ENCODE measurements at places on chromosomes 13 and 19. TPM values are rescaled to one million over a fixed set of nuclear protein-coding genes. Genes with fewer than 3 reads are reported as not detected.

Gene ZNF823
- 3.5 TPM for total RNA-seq

Gene DDA1
- 27.5 TPM for total RNA-seq

Gene LGALS7
- not detected for total RNA-seq

Gene PTGIR
- total RNA-seq = 14.8 TPM

DNA sequence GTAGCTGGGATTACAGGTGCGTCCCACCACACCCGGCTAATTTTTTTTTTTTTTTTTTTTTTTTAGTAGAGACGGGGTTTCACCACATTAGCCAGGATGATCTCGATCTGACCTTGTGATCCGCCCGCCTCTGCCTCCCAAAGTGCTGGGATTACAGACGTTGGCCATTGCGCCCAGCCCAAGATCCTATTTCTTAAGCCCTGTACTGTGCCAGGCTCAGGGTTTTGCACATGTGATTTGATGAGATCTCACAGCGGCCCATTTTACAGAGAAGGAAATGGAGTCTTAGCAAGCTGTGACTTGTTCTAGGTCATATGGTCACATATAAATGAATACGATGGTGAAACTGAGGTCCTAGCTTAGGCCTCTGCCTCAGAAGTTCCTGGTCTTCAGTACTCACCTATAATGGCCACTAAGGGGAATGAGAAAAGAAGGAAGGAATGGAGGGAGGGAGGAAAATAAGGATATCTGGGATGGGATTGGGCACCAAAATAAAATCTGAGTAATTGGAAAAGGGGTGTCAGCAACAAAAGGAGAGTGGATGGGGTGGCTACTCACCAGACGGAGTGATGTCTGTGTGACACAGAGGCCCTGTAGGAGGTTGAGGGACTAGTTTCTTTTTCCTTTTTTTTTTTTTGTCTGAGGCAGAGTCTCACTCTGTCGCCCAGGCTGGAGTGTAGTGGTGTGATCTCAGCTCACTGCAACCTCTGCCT, 1.3 kb downstream of the OSCAR start:
- no peak for DNase-seq

DNA sequence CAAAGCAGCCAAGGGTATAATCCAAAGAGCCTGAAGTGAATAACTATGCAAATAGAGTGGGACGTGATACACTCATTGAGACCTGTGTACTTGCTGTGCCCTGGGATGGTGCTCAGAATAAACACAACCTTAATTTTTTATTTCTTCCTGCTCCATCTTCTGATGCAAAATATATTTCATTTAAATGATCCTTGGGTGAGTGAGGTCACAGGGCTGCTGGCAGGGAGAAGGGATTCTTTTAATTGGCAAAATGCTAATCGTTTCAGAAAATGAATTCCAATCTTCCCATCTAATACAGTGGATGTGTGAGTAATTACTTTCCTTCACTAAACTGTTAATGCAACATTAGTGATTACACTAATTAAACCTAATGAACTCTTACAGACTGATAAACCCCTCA, 63.5 kb downstream of the SIAH3 start:
- no peak for DNase-seq

- DNase-seq = peak; percentile 46
Measured at GRCh38 chr19:44943801-44944249, 1.8 kb downstream of the APOC4 start.

Data from left cardiac atrium (tissue), 4 donors.